Central memory CD4-positive, alpha-beta T cell (primary cell): ENCODE measurements at places on chromosomes 4 and X.

DNA sequence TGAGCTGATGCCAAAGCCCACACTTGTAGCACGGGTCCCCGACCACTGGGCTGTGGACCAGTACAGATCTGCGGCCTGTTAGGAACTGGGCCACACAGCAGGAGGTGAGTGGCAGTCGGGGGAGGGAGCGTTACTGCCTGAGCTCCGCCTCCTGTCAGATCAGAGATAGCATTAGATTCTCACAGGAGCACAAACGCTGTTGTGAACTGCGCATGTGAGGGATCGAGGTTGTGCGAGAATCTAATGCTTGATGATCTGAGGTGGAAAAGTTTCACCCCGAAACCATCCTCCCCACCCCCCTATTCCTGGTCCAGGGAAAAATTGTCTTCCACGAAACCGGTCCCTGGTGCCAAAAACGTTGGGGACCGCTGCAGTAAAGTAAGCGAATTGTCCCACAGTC, 292.0 kb downstream of the DCTD start:
- DNase-seq: no peak

GRCh38 chr4:8038719-8039251, 99.1 kb upstream of the AFAP1 start:
- DNase-seq: no peak

- no peak for DNase-seq
These were observed 37.0 kb downstream of the NAP1L5 start for GRCh38 chr4:88660446-88661294.

DNA sequence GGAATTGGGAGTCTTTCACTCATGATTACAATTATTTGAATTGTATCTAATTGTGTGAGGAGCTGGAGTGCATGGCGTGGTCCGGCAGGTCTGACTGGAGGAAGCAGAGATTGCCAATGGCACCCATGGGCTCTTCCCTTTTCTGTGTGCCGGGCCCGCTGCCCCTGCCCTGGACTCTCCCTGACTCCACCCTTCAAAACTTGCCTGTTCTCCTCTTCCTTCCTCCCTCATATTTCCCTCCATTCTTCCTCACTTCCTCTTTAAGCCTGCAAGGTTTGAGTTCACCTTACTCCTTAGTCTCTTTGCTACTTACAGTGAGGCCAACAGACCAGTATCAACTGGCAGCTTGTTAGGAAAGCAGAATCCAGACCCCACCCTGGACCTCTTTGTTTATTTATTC, 6.5 kb upstream of the STBD1 start:
- DNase-seq: no peak

- DNase-seq: no peak
These were observed 295.4 kb downstream of the RAPGEF2 start for GRCh38 chr4:159398236-159398638.

DNA sequence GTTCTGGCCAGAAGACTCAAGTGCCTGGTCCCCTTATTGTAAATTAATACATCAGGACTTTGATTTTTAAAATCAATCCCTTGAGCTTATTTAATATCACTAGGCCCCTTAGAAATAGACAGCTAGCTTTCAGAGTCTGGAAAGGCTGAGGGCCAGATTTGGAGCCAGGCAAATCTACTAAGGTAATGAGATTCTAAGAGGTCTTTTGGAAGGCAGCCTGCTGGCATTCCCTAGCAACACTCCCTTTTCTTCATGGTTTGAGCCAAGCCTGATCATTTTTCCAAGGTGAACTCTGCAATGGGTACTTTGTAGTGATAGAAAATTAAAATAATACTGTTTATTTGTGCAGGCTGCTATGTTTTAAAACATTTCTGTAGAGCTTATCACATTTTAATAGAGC, 378.5 kb downstream of the FAT4 start:
- DNase-seq: no peak

DNA sequence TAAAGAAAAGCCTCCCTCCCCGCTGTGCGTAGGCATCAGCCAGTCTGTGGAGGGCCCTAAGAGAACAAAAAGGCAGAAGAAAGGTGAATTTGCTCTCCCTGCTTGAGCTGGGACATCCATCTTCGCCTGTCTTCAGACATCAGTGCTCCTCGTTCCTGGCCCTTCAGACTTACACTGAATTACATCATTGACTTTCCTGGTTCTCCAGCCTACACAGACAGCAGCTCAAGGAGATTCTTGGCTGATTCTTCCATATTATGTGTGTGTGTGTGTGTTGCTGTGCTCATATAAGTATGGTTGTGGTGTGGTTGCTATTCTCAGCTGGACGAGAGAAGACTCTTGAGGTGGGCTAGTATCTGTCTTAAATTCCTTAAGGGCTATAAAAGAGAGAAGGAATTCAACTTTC, 35.5 kb upstream of the CD99L2 start:
- DNase-seq: no peak

DNA sequence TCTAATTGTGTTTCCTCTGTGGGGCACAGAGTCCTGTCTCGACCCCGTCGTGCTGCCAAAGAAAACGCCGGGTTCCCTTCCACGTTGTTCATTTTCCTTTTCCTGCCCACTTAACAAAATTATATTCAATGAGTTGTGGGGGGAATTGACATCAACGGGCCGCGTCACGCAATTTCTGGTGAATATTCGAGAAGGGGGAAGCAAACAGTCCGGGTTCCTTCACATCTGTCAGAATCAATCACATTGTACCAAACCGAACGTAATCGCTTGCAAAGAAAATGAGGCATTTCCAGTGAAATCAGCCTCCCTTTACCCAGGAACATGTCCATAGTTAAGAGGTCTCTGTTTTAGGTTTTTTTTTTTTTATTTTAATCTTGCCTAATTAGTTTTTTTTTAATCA, 243.5 kb downstream of the SHOX start:
- DNase-seq: no peak
